Sigmoid colon (tissue), 7 donors: ENCODE measurements at places on chromosomes 4 and X. TPM values are rescaled to one million over a fixed set of nuclear protein-coding genes. Genes with fewer than 3 reads are reported as not detected.

- no peaks in the 10 kb centered on the region for H3K4me1 ChIP-seq
- H3K27ac ChIP-seq: peak overlapping the region; percentile 74
- no peaks in the 10 kb centered on the region for H3K27me3 ChIP-seq
- no peak for DNase-seq
Observed at GRCh38 chr4:109730619-109731545, 1.0 kb upstream of the PLA2G12A start.

- DNase-seq: no peak
- no peak overlapping the region for H3K4me3 ChIP-seq
- H3K27ac ChIP-seq: no peak overlapping the region
- H3K36me3 ChIP-seq: no peaks in the 10 kb centered on the region
Observed at GRCh38 chrX:120200851-120201250, 42.4 kb downstream of the RHOXF2 start.

Gene NLGN3
- total RNA-seq: 2.3 TPM

Gene CNGA1
- total RNA-seq: 0.16 TPM
